Right ventricle myocardium superior (tissue), 1 donor: ENCODE measurements at places on chromosomes 5 and 9. TPM values are rescaled to one million over a fixed set of nuclear protein-coding genes. Genes with fewer than 3 reads are reported as not detected.

The GRXCR2 gene
- 9.6 TPM for total RNA-seq

GRCh38 chr5:56506211-56506965, 273.3 kb upstream of the ANKRD55 start:
- DNase-seq, result no peak

The ZNF484 gene
- 4.0 TPM for total RNA-seq

The OR1N2 gene
- total RNA-seq, result not detected

- no peak for DNase-seq
Observed at GRCh38 chr5:140367256-140368013, 7.4 kb downstream of the SLC4A9 start.
